ENCODE measurements at places on chromosomes 3 and 15.

DNA sequence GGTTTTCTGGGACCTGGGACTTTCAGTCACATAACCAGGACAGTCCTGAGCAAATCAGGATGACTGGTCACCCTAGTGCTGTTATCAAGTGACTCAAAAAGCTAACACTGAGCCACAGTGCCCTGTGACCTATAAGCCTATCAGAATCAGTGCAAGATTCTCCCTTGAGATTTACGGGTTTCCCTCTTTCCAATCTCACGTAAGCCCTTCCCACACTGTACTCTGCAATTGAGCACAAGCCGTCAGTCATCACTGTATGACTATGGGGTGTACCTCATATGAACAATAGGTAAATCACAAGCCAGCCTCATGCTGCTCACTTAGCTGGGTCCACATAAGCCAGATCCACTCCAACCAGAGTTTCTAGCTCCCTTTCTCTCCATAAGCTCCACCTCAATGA lies 21.0 kb upstream of the CLDN18 start:
- DNase-seq: no peak

- no peak for DNase-seq
These were observed 5.5 kb downstream of the SLC27A2 start for GRCh38 chr15:50187525-50187924.

DNA sequence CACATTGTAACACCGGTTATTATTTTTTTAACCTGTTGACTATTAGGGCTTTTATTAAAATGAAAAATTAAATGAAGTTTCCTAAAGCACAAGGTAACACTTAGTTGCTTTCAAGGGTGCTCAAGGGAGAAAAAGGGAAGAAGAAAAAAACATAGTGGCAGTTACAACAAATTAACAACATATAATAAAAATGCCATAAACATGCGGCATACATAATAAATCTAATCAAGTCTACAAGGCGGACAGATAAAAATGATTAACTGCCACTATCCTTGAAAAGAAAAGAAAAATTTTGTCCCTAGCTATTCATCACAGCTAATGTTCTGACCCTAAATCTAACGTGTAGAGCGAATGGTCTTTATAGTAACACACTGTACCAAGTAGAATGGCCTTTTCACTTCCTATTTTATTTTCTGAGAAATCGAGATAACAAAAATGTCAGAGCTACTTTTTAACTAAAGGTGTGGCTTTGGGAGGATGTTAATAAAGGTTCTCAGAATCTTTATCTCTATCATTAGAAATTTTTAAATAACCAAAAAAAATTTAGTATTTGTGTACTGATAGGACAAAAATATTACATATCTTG lies 194.9 kb downstream of the FOXP1 start:
- DNase-seq: no peak

- no peak for DNase-seq
These were observed 116.7 kb upstream of the MRPS22 start for GRCh38 chr3:139227165-139227564.

DNA sequence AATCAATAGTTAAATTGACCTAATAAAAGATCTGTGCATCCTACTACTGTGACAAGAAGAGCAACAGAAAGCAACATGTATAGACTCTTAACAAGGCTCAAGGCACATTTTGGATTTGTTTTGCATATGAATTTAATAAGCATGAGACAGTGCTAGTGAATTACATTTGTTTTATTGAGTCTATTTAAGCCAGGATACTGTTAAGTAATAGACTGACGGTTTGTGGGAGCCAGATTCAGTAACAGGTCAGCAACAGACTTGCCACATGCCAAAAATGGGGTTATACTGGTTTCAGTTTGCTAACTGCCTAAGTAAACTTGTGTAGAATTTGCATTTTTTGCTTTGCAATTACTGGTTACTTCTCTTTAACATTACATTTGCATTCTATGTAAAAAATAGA lies 54.0 kb downstream of the MBNL1 start:
- DNase-seq: no peak

GRCh38 chr3:45479621-45480035 lies 91.3 kb downstream of the LARS2 start:
- no peak for DNase-seq

DNA sequence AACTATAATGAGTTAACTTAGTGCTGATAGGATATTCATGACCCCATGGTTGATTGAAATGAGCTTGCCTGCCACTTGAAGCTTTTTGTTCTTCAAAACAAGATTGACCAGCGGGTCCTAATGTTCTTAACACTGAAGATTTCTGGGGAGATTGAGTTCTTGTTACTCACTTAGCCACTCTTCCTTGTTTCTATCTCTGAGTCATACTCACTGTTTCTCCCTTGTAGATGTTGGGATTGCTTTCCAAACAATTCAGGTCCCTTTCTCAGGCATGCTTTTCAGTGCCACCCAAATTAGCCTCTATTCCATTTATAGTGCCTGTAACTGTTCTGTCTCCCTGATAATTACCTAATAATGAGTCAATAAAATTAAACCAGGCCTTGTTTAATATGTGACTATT lies 517.0 kb downstream of the SQOR start:
- DNase-seq: no peak

Data from NCI-H1092 (cell line).